ENCODE measurements at places on chromosomes 12 and 14.
A peak's percentile ranks its signal among the peaks of the same experiment; 100 is the strongest.

- DNase-seq: no peak
Measured at GRCh38 chr14:76771437-76771980, 10.2 kb downstream of the VASH1 start.

DNA sequence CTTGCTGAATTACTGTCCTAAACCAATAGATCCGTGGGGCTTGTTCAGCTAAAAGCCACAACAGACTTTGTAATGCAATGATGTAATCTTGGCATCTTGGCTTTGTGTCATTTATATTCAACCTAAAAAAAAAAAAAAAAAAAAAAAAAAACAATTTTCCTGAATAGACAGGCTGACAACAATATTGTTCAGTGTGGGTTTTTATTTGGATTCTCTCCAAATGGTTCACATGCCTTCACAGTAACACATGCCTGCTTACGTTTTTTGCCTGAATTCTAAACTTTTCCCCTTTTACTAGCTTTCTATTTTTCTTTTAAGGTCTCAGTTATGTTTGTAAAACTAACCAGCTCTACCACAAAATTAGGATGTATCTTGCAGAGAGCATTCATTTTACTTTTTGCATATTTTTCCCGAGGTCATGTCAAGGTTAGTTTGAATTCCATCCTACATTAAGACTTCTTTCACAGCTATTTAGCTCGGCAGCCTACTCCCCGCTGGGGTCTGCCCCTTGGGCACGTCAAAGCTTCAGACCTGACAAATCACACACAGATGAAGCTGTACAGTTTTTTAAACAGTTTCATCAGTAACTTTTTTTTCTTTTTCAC lies 213.7 kb upstream of the NPAS3 start:
- no peak for DNase-seq

DNA sequence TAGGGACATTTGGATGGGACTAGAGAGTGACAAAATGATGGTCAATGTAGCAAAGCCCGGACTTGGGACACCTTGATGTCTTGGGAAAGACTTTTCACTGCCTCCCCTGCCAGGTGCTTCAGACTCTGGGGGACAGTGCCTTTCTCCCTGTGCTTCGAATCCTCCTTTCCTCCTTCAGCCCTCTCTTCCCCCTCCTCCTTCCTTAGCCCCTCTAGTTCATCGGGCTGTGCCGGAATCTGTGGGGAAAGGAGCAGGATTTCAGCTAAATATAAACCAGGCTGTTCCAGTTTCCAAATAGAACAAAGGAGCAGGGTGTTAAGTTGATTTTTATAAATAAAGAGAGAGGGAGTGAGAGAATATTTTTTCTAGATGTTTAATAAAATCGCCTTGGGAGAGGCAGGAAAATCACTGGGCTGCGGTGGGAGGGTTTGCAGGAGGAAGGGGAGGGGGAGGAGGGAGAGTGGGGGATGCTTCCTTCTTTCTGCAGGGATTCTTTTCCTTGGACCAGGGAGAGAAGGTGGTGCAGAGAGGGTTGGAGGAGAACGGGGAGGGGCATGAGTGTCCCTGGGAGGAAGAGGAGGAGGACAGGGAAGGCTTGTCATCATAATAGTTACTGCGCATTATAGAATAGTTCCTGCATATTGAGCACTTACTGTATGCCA lies 21.3 kb upstream of the CABP1 start:
- DNase-seq: no peak

DNA sequence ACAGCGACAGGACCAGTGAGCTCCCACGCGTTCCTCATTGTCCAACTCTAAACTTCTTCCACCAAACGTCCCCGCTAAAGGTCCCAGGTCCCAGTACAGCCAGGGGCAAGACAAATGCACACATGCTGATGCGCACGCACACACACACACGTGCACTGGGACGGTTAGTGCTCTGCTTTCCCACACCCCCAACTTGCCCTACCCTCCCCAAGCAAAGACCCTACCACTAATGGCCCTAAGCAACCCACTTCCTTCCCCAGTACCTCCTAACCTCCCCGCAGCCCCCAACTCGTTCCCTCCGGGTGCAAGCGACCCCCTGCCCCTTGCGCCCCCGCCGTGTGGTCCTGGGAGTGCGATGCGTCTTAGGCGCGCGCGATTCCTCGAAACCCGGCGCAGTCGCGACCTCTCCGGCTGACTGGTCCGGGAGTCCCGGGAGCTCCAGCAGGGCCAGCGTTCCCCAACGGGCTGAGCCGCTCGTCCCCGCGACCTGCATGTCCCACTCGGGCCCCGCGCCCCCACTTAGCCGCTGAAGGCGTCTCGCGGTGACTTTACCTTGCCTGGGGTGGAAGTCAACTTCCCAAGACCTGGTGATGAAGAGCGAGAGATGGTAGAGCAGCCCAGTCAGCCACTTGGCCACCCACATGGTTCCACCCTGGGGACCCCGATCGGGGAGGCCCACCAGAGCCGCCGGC lies 578 bp downstream of the ADAMTS20 start:
- DNase-seq: peak; percentile 46

DNA sequence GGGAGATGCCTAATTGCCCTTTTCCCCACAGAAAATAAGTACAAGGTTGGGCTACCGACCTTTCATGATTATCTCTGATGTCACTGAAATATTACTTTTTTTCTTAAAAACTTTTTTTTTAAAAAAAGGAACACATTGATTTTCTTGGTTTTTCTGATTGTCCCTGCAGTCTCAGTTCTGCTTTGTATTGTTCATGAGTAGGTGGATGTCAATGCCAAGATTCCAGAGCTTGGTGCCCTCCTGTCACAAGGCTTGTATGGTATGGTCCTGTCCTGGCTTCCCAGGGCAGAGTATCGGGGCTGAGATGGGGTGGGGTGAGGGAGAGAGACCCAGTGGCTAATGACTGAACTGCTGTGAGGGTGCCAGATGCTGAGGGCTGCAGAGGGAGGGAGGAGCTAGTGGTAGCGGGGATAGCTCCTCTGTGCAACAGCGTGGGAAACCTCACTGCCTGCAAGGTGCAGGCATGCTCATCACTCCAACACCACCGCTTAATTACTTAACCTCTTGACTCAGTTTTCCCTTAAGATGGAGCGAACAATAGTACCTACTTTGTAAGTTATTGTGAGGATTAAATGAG lies 4.4 kb upstream of the CTDSP2 start:
- no peak for DNase-seq

- DNase-seq: no peak
Measured at GRCh38 chr12:132581348-132582057, 28.9 kb downstream of the LRCOL1 start.

DNA sequence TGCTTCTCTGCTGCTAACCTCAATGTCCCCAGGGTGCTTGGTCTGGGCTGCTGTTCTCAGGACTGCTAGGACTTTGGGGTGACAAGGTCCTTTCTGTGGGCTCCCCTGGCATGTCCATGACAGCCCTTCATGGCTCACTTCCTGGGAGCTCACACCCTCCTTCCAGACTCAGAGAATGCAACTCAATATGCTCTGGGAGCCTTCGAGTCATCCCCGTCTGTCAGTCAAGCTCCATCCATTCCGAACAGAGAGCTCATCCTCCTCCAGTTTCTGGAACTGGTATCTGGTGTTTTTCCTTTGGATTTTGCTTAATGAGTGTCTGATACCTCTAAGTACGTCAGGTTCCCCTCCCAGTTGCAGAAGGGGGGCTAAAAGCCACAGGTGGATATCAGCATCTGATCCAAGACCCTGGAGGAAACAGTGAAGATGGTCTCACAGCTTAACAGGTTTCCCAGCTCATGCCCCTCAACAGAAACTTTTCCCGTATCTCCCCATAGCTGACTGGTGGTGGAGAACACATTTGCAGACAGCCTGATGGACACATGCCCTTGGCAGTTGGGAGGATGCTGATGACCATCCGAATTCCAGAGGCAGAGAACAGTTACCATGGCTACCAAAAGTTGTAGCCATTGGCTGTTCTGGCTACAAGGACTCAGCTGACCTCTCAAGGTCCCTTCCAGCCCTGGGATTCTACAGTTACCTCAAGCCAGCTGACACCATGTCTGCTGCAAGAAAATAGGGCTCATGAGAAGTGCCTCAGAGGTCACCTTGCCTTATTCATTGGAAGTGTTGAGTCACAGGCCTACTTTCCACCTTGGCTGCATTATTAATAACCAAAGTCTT lies 9.5 kb upstream of the RAB35 start:
- DNase-seq: no peak

DNA sequence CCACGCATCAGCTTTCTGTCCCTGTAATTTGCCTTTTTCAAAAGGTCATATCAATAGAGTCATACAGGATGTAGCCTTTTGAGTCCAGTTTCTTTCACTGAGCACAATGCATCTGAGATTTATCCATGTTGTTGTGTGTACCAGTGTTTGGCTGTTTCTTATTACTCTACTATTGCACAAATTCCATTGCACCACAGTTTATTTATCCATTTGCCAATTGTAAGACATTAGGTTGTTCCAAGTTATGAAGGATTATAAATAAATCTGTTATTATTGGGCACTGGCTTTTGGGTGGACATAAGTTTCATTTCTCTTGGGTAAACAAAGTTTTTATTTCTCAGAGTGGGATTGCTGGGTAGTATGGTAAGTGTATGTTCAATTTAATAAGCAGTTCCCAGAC lies 68.3 kb upstream of the TBPL2 start:
- no peak for DNase-seq

DNA sequence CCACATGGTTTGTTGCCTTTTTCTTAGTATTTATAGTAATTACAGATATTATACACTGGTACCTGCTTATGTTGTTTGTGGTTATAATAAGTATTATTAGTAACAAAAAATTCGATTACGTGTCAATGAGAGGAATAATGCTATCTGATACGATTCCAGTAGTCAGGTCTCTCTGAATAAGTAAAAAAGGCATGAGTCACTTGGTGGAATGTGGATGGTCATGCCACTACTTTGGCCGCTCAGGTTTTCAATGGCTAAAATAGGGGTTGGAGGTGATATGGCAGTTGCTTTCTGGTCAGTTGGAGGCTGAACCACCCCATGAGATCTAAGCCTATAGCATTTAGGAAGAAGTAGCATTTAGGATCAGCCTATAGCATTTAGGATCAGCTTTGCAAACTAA lies 255.9 kb downstream of the NPAS3 start:
- DNase-seq: no peak

DNA sequence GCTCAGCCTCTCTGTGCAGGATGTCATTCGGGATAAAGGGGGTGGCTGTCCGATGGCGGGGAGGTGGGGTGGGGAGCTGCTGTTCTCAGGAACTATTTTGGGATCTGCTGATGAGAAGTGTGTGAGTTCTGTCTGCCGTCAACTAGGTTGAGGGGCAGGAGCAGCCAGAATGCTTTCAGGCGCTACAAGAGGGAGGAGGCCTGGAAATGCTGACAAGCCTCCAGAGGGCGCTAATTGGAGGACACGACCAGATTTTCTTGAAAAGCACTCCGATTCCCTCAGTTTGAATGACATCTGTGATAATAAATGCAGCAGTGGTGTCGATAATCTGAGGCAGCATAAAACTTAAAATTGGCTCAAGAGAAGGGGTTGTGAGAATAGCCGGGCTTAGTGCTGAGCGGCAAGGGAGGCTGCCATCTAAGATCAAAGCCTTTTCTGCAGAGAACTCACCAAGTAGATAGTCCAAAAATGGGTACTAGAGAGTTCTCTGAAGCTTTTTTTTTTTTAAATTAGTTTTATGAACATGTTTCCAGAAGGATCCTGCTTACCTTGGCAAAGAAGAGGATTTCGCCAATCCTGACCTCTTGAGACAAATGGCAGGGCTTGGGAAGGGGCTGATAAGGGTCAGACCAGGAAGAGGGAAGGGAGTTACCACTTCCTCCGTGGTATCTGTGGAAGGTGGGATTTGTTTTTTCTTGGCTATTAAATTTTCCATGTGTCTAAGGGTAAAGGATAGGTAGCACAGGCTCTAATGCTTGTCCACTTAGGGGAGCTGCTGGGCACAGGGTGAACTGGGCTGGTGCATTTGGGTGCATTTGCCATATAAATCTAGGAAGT lies 94.4 kb downstream of the CRACR2A start:
- DNase-seq: peak; percentile 73
